ENCODE measurements at places on chromosomes 13 and 19. TPM values are rescaled to one million over a fixed set of nuclear protein-coding genes. Genes with fewer than 3 reads are reported as not detected.

Gene FARSA
- 80.4 TPM for total RNA-seq

Gene GGACT
- 1.6 TPM for total RNA-seq

Gene CGB2
- 1.2 TPM for total RNA-seq

Gene IFNL1
- total RNA-seq = not detected

- ATAC-seq = no peak
Measured at GRCh38 chr19:18229474-18229873, 3.2 kb upstream of the PDE4C start.

- ATAC-seq = no peak
Measured at GRCh38 chr19:3323026-3323425, 43.4 kb upstream of the NFIC start.

DNA sequence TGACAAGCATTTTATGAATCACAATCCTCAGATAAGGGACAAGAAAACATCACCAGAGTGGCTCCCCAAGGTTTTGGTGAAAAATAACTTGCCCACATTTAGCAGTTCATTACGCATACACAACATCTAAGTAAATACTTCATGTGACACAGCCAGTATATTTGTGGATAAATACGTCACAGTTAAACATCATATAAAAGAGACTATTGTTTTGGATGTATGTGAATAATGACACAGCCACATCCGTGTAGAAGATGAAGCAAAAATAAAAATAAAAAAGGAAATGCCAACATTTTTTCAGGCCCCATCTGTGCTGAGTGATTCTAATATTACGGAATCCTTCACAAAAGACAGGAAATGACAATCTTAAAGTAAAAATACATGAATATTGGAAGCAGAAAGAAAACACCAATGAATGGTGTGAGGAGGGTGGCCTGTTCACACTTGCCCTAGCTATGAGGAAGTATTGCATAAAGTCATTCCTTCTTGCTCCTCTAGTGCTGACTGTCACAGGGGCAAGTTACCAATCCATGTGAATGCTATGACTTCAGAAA, 457.1 kb downstream of the KLF12 start:
- ATAC-seq = peak; percentile 28

- no peak for ATAC-seq
Measured at GRCh38 chr19:16405797-16406196, 66.0 kb downstream of the EPS15L1 start.

- ATAC-seq = no peak
Measured at GRCh38 chr13:111516712-111517640, 196.5 kb downstream of the TEX29 start.

DNA sequence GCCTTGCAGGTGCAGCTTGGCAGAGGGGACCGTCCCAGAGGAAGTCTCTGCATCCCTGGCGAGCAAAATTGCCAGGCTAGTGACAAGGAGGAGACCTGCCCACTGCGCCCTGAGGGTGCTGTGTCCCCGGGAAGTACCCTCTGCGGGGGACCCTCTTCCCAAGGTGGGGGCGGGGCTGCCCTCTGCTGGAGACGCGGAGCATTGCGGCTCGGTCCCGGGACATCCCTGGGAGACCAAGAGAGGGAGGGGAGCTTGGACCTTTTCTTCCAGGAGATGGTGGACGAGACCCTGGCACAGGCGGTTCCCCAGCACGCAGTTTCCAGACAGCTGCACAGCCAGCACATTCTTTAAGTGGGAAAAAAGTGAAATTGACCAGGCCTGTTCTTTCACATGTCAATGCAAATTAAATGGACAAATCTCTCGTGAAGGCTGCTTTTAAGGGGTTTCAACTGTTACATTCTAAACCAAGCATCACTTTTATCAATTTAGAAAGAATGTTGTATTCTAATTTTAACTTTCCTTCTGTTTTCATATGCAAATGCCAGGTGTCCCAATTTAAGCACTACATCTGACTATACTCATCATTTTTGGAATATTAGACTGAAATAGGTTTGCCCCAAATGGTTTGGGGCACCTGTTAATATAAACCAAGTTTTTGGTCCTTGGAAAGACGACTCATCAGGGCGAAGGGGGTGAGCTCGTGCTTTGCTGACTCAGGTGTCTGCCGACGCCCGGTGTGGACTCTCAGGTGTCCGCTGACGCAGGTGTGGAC, 60.7 kb downstream of the MCF2L start:
- ATAC-seq = peak; percentile 41

GRCh38 chr13:110443622-110444225, 117.8 kb downstream of the RAB20 start:
- ATAC-seq = no peak

GRCh38 chr19:16296713-16297112, 27.9 kb upstream of the KLF2 start:
- no peak for ATAC-seq

GRCh38 chr19:41398598-41398997, 980 bp downstream of the BCKDHA start:
- no peak for ATAC-seq

Measured in motor neuron (in vitro differentiated cells).